ENCODE measurements at places on chromosomes 4 and X.

- no peak for DNase-seq
These were observed 2.9 kb downstream of the EDA start for GRCh38 chrX:69618803-69619202.

DNA sequence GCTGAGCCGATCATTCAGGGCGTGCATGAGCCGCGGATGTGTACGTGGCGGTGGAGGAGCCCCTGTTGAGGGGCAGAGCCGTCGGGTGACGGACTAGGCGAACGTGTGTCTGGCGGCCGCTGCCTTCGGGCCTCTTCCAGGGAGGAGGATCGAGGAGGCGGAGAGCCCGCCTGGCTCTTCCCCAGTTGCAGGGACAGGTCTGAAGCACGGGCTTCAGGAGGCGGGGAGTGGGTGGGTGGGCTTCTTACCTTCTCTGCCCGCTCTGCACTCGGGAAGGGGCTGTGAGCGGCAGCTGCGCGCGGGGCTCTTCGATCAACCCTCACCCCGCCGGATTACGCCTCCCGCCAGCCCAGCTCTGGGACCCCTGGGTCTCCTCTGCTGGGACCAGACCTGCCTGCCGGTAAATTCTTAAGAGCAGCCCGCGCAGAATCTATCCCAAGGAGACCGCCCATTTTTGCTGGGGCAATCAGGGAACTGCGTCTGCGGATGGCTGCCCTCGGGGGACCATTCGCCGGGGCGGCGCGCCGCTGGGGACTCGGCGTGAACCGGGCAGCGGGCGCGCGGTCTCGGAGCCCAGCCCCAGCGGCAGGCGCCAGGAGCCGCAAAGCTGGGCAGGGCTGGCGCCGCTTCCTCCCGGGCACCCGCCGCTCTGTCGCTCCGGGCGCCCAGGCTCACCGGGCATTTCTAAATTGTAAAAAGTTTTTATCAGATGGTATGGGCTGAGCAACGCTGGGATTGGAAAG, 4.9 kb downstream of the PLAC8 start:
- peak; percentile 38 for DNase-seq

GRCh38 chr4:12140864-12141263, 712.2 kb upstream of the HS3ST1 start:
- DNase-seq, result no peak

GRCh38 chr4:142663828-142664227, 182.3 kb downstream of the INPP4B start:
- DNase-seq, result no peak

GRCh38 chr4:6668391-6668790, 25.3 kb upstream of the S100P start:
- DNase-seq, result no peak

Data from stimulated activated naive CD4-positive, alpha-beta T cell (primary cell).